ENCODE measurements at places on chromosomes 2 and 18.

GRCh38 chr18:27276479-27276878, 91.4 kb upstream of the CHST9 start:
- no peak for DNase-seq

DNA sequence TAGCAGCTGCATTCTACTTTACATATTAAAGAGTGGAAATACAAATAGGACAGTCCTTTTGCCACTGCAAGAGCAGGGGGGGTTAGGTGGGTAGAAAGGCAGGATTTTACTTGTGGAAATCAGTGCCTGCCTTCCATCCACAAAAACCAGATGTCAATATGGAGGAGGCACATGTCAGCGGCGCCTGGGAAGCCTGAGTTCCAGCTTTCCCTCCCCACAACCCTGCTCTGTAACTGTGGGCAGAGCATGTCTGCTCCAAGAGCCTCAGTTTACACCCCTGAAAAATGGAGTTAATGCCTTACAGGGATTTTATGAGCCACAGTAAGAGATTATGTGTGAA, 32.9 kb downstream of the STEAP3 start:
- no peak for DNase-seq

DNA sequence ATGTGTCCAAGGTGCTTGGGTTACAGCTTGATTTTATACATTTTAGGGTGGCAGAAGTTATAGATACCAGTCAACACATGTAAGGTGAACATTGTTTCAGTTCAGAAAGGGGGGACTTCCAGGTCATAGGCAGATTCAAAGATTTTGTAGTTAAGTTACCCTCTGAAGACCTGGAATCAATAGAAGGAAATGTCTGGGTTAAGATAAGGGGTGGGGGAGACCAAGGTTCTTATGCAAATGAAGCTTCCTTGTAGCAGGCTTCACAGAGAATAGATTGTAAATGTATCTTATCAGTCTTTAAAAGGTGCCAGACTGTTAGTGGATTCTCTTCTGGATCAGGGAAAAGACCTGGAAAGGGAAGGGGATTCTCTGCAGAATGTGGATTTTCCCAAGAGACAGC, 42.4 kb downstream of the BMPR2 start:
- no peak for DNase-seq

DNA sequence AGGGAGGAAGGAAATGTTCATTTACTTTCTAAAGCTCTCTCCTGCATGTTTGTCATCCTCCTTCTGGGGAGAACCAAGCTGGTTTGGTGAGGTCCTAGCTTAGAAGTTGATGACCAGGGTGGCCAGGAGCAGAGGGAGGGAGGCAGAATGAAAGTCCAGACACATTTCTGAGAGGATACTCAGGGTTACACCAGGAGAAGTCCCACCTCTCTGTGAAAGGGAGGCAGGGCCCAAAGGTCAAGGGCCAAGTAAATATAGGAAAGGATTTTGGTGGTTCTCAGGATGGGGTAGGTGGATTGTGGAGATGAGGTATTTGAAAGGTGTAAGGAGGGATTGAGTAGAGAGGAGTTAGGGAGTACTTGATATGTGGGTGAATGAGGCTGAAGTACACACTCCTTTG, 58.0 kb upstream of the FBXO11 start:
- DNase-seq: no peak

DNA sequence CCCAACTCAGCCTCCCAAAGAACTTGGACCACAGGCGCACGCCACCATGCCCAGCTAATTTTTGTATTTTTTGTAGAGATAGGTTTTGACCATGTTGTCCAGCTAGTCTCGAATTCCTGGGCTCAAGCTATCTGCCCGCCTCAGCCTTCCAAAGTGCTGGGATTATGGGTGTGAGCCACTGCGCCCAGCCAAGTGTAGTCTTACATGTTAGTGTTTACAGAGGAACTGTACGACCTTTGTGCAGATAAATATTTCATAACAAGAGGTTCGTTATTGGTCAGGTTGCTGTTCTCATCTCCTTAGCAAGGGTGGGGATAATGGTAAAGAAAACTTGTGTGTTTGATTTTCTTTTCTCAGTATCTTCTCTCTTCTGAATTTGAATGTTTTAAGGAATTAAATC, 46.5 kb downstream of the RALBP1 start:
- no peak for DNase-seq

GRCh38 chr2:63300835-63301234, 250.2 kb downstream of the OTX1 start:
- no peak for DNase-seq

GRCh38 chr2:219109471-219109870, 48.8 kb upstream of the IHH start:
- no peak for DNase-seq

DNA sequence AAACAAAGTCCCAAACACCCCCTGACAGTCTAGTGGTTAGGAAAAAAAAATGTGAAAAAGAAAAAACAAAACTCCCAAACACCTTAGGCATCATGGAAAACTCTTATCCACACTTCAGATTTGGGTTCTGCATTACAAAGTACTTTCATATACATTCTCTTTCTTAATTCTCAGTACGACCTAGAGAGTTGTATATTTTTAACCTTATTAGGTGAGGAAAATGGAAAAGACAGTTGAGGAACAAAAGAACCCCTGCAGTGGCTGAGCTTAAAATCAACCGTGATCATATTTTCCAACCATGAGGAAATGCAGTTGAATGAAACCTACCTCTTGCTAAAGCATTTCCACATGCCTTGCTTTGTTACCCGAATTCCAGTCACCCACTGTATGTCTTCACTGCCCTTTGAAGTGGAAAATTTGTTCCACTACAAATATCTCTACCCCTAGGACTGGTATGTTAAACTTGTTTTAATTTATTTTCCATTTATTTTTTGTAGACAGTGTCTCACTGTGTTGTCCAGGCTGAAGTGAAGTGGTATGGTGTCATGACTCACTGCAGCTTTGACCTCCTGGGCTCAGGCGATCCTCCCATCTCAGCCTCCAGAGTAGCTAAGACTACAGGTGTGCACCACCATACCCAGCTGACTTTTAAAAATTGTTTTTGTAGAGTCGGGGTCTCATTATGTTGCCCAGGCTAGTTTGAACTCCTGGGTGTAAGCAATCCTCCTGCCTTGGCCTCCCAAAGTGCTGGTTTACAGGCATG, 56.9 kb upstream of the LPIN2 start:
- DNase-seq: no peak

DNA sequence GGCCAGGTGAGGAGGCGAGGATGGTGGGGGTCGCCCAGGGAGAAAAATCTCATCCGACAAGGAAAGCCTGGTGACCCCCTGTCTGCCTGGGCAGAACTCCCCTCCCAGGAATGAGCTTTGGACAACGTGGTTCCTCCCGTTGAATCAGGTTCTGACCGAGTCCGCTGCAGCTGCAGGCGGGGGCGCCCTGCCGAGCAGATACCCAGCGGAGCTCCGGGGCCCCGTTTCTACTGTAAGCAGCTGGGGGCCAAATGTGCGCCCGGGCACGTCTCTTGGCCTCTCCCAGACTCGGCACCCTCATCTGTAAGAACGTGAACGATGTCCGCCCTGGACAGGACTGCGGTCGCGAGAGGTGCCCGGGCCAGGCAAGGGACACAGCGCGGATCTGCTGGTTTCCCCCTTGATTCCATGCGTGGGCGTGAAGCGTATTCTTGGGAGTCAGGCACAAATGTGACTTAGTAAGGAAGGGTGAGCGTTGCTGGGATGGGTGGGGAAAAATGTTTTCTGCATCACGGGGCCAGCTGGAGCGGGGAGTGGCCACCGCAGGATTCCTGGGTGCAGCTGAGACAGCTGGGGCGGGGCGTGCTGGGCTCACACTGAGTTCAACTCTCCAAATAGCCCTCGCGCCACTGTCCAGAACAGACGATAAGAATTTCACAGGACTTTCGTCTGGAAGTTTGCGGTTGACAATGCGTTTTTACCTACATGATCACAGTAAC, 20.2 kb upstream of the TUBB6 start:
- no peak for DNase-seq

GRCh38 chr18:35513181-35513936, 15.6 kb upstream of the INO80C start:
- DNase-seq: no peak

DNA sequence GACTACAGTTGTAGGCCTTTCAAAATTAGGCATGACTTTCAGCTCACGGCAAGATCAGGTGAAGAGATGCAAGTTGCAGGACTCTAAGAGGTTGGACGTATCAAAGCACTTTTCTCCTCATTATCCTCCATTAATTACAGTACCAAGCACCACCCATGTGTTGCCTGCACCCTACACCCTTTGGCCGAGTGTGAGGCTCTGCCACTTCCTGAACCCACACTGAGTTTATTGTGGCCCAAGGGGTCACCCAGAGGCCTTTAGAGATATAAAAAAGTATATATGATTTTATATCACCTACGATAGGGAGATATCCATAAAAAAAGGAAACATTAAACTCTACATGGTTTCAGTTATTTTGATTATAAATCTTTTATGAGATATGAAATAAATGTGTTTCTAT, 2.8 kb downstream of the UGT1A8 start:
- no peak for DNase-seq

- no peak for DNase-seq
Measured at GRCh38 chr2:187842978-187843847, 289.0 kb upstream of the TFPI start.

- no peak for DNase-seq
Measured at GRCh38 chr18:32668956-32669355, 103.9 kb downstream of the KLHL14 start.

- DNase-seq: no peak
Measured at GRCh38 chr2:126901459-126901858, 2.8 kb downstream of the TEX51 start.

GRCh38 chr2:73260338-73260984, 23.8 kb downstream of the FBXO41 start:
- no peak for DNase-seq

GRCh38 chr2:167271932-167272331, 383.7 kb downstream of the XIRP2 start:
- no peak for DNase-seq

DNA sequence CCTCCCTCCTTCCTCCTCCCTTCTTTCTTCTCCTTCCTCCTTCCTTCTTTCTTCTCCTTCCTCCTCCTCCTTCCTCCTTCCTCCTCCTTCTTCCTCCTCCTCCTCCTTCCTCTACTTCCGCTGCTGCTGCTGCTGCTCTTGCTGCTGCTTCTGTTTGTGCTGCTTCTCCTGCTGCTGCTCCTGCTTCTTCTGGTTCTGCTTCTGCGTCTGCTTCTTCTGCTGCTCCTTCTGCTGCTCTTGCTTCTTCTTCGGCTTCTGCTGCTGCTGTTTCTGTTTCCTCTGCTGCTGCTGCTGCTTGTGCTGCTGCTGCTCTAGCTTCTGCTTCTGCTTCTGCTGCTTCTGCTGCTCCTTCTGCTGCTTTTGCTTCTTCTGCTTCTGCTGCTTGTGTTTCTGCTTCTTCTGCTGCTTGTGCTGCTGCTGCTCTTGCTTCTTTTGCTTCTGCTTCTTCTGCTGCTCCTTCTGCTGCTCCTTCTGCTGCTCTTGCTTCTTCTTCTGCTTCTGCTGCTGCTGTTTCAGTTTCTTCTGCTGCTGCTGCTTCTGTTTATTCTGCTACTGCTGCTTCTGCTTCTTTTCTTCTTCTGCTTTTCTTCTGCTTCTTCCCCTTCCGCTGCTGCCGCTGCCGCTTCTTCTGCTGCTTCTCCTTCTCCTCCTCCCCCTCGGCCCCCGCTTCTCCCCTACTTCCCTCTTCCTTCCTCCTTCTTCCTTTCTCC, 8.6 kb downstream of the SNRNP27 start:
- no peak for DNase-seq

- no peak for DNase-seq
Measured at GRCh38 chr2:11812466-11813248, 66.2 kb downstream of the LPIN1 start.

- no peak for DNase-seq
Measured at GRCh38 chr2:401019-401679, 113.3 kb upstream of the ALKAL2 start.

DNA sequence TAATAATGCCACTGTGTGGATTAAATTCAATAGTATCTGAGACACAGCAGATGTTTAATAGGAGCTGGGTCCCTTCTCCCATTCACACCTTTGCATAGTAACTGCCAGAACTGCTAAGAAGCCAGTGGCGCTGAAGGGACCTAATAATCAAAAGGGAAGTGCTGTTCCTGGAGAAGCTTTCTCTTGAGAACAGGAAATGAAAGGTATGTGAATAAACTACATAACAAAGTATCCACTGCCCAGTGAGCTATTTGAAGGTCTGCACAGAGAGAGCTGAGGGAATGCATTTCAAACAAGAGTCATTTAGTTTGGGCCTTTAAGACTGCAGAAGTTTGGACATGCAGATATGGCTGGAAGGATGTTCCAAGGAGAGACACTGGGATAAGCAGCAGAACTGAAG, 56.1 kb upstream of the KIDINS220 start:
- DNase-seq: no peak

GRCh38 chr2:128313931-128314347, 4.7 kb downstream of the HS6ST1 start:
- DNase-seq: no peak

- no peak for DNase-seq
Measured at GRCh38 chr2:44618251-44619023, 256.7 kb downstream of the CAMKMT start.

- DNase-seq: no peak
Measured at GRCh38 chr2:39686456-39686855, 20.7 kb downstream of the TMEM178A start.

- DNase-seq: no peak
Measured at GRCh38 chr18:9753846-9754245, 45.7 kb downstream of the RAB31 start.

DNA sequence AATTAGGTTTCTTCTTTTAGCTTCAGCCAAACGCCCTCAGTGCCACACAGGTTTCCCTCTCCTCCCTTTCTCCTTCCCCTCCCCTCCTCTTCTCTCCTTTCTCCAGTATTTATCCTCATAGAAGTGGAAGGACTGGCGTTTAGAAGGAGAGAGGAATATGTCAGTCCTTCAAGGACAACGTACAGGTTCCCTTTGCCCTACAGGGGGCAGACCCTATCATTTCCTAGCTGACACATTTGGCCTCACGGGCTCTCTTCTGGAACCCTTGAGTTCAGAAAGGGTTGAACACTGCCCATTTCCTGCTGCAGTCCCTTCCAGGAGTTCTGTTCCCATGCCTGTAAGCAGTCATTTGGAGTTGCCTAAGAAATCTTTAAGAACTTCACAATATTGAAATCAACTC, 46.1 kb downstream of the CDCA7 start:
- no peak for DNase-seq

GRCh38 chr2:1494257-1494656, 81.0 kb downstream of the TPO start:
- DNase-seq: no peak

GRCh38 chr18:11154368-11154989, 5.1 kb upstream of the PIEZO2 start:
- no peak for DNase-seq

DNA sequence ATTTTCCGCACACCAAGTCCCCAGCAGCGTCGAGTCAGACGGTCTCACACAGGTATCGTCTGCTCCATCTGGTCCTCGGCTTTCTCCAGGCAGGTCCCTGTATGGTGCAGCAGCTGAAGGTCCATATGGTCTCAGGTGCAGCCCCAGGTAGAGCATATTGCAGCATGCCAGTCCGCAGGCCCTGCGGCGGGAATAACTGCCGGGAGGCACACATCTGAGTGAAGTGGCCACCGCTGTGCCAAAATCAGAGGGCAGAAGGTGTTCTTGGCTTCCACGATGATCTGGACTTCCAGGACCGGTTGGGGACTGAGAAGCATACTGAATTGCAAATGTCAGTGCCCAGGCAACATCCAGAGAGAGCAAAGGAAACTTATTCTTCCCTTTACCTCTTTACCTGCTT, 320.3 kb downstream of the RNF144A start:
- no peak for DNase-seq

GRCh38 chr2:62404913-62405312, 101.1 kb downstream of the TMEM17 start:
- no peak for DNase-seq

- DNase-seq: no peak
Measured at GRCh38 chr2:28283861-28284260, 108.8 kb upstream of the FOSL2 start.

- DNase-seq: no peak
Measured at GRCh38 chr2:143125717-143126116, 3.5 kb upstream of the ARHGAP15 start.

Data from activated T-helper 2 cell treated with anti-CD3 and anti-CD28 coated beads, Interferon-gamma antibody, Interleukin-2, Interleukin-4, amounts not matched to agents 10 μg/mL and 5 μg/mL and 100 μg/mL, durations not matched to agents 14 hours and 24 hours and 36 hours (primary cell).